ENCODE measurements at places on chromosomes 1 and 21.
A peak's percentile ranks its signal among the peaks of the same experiment; 100 is the strongest.

DNA sequence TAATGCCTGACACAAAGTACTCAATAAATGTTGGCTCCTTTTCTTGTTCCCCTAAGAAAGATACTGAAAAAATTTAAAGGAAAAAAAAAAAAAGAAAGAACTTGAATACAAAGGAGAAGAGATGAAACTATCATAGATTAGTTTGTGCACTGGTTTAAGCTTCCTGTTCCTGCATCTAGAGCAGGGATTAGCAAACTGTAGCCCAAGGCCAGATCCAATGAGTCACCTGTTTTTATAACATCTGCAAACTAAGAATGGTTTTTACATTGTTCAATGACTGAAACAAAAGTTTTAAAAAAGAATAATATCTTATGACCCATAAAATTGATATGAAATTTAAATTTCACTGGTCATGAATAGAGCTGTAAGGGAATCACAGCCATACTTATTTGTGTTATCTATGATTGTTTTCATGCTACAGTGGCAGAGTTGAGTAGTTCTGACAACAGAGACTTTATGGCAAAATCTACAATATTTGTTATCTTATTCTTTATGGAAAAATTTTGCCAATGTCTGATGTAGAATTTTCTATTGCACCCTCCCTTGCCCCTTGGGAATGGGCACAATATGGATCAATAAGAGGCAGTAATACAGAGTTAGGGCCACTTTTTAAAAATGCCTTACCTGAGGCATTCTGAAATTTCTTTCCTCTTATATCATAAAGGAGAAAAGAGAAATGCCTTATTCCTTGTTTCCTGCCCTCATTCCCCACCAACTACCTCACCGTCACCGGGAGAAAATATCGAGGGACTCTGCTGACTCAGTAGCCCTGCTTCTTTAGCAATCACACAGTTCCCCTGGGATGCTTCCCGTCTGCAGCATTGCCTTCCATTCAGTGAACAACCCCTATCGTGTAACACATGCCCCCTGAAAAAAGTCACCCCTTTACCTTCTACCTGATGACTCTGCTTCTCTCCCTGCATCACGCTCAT, 50.6 kb downstream of the WDR64 start:
- DNase-seq: no peak

DNA sequence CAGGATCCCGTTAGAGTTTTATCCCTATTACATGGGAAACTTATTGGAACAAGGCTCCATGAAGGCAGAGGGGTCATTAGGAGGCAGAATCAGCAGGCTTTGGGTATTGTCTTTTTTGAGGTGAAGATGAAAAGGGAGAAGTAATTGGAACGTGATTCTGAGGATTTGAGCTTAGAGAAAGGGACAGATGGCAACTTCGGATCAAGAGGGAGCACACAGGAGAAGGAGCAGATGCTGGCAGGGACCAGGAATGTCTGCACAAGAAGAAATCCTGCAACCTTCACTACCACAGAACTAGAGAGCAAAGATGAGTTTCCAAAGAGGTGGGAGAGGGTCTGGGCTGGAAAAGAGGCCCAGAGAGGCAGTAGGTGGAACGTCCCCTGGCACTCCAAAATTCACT, 202.8 kb downstream of the RRAGC start:
- DNase-seq: no peak

- no peak for DNase-seq
Observed at GRCh38 chr1:171110621-171111326, 20.1 kb downstream of the FMO3 start.

DNA sequence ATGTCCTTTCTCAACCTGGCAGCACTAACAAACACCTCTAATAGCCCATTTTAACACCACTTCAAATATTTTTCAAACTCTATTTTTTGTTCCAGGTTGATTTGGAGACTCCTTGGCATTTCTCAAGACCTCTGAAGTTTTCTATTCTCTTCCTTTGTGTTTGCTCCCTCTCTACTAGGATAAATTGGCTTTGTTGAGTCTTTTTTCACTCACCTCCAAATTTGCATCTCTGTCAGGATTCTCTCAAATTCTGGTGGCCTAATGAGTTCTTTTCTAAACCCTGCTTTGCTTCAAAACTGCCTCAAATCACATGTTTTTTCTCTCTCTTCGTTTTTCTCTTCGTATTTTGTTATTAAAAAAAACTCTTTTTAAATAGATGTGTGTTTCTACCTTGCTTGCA, 582.2 kb upstream of the ADGRL4 start:
- DNase-seq: no peak

DNA sequence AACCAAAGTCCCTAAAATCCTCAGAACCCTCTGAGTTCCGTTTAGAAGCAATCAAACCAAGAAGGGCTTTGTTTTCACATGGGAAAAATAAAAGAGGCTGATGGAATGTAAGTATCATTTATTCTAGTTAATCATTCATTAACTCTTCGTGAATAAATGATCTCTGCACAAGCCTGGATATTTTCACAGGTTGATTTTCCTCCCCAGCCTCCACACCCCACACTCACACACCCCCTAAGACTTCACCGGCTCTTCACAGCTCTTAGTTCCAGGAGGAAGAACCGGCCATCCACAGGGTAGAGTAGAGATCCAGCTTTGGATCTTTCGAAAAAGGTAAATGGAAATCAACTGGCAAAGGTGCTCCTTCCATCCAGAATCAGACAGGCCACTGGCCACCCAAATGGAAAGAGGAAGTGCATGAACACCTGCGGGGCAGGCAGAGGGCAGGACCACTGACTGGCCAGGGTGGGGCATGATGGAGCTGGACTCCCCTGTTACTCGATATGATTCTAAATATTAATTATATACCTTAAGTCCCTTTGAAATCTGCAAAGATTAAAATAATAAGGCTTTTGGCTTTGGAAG, 10.0 kb downstream of the C1orf198 start:
- no peak for DNase-seq

DNA sequence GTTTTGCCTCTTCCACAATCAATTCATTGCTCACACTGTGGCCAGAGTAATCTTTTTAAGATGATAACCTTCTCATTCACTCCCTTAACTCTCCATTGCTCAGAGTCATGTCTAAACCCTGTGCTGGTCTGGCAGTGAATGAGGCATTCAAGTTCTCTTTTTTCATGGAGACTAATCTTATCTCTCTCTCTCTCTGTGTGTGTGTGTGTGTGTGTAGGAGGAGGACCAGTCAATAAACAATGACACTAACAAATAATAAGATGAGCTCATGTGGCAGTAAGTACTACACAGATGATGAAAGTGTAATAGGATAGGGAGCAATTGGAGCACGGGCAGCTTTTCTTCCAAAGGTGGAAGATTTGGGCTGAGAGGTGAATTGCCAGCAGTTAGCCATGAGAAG, 122.0 kb upstream of the B3GALT2 start:
- DNase-seq: no peak

- DNase-seq: no peak
Observed at GRCh38 chr1:169858467-169858866, 35.2 kb downstream of the SCYL3 start.

DNA sequence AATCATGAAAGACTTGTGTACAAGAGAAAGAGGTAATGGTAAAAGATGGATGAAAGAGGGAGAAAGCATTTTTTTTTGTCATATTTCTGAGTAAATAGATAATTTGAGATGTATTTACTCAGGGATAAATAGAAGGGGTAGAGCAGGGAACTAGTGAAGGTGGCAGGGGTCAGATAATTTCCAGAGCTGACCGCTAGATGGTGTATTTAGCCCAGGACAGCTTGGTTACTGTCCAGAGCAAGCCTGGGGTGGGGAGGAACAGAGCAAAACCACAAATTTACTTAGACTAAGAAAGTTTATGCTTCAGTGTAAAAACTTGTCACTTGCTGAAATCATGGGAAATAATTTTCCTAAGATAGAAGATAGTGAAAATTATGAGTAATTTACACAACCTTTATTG, 91.5 kb downstream of the XCL2 start:
- no peak for DNase-seq

DNA sequence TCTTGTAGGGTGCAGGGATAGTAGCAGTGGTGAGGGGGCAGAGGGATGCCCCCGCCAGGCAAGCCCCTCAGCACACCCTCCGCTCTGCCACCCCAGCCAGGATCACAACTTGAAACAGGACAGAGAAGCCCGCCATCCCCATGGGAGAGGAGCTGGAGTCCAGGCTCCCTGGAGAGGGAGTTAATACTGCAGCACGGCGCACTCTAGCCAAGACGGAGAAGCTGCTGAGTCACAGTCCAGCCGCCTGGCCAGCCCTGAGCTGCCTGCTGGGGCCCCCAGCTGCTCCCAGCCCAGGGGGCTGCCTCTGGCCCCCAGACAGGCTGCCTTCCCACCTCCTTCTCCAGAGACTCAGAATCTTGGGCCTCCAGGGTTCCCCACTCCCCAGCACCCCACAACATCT, 87.2 kb downstream of the SYT2 start:
- no peak for DNase-seq

DNA sequence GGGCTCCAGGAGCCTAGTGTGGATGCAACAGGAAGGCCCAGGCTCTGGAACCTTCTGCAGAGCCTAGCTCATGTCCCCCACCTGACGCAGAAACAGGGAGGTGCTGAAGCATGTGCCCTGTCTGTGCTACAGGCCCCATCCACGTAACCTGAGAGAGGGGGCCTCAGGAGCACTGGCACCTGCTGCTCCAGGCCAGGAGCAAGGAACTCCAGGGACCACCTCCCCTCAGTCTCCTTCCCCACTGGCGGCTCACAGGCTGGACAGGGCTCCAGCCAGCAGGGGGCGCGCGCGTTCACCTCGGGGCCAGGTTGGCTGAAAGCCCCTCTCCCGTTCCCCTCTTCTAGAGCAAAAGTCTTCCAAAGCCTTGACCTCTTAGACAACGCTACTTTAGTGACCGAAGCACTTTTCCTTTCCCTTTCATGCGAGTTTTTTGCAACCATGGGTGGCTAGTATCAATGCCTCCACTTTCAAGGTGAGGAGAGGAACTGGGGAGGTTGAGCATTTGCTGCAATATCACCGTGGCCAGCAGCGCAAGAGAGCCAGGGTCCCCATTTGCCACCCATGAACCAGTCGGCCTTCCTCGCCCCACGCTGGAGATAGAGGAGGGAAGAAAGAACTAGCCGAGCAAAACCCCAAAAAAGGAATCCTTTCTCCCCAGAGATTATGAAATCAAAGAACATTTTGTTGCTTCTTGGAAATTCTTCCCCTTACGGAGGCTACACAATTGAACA, 52.4 kb upstream of the GPR157 start:
- DNase-seq: peak; percentile 88

DNA sequence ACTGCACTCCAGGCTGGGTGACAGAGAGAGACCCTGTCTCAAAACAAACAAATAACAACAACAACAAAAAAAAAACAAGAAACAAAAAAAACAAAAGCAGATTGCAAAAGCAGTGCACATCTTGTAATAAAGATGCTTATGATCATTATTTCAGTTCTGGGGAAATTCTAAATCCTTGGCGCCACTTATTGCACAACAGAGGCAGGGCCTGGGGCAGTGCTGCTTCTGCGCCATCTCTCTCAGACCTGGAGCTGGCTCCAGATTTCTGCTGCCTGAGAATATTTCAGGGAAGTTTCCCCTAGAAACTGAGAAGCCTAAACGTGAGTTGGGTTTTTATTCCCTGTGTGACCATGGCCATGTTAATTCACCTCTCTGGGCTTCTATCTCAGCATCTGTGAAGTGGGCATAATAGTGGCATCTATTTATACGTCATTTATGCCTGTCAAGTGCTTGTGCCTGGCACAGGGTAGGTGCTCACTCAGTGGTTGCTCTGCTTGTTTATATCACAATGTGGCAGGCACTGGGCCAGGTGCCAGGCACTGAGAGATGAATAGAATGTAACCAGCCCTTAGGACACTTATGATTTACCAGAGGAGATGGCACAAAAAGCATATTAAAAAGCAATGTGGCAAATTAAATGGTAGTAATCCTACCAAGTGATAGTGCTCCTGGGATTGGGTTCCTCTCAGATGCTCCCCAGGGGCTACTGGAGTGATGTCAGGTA, 67.9 kb downstream of the MDM4 start:
- DNase-seq: no peak

DNA sequence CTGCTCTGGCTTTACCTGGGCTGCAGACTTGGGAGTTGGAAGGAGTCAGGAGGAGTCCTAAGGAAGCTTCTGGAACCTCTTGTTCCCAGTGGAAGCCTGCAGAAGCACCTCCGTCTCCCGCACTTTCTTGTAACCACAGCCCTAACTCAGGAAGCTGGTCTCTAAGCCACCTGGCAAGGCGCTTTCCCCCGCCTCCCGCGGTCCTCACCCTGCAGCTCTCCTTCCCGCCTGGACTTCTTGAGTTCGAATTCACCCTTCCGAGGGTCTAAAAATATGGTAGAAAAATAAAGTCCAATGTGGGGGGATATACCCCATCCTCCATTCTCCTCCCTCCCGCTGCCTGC, 15.1 kb downstream of the PAX7 start:
- DNase-seq: no peak

GRCh38 chr1:213759359-213760181, 228.2 kb upstream of the PROX1 start:
- DNase-seq: no peak

DNA sequence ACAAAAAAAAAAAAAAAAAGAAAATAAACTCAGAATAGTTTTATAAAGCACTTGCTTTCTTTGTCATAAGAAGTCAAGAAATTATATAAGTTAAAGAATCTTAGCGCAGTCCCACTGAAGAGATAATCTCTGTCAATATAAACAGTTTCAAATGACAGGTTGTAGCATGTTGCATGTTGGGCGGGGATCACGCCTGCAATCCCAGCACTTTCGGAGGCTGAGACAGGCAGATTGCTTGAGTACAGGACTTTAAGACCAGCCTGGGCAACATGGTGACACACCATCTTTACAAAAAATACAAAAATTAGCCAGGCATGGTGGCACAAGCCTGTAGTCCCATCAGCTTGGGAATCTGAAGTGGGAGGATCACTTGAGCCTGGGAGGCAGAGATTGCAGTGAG, 18.4 kb upstream of the INPP5B start:
- DNase-seq: no peak

DNA sequence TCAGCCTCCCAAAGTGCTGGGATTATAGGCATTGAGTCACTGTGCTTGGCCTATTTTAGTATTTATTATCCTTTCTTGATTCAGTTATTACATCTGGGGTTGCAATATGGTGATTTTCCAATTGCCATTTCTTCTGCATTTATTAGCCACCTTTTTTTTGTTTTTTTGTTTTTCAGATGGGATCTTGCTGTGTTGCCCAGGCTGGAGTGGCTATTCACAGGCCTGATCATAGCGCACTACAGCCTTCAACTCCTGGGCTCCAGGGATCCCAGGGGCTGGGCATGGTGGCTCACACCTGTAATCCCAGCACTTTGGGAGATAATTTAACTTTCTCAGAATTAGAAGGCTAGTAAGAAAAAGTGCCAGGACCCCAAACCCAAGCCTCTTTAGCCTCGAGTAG, 82.1 kb upstream of the PGD start:
- no peak for DNase-seq

Data from GM13976 (cell line).